ENCODE measurements at places on chromosomes 6 and 20.

DNA sequence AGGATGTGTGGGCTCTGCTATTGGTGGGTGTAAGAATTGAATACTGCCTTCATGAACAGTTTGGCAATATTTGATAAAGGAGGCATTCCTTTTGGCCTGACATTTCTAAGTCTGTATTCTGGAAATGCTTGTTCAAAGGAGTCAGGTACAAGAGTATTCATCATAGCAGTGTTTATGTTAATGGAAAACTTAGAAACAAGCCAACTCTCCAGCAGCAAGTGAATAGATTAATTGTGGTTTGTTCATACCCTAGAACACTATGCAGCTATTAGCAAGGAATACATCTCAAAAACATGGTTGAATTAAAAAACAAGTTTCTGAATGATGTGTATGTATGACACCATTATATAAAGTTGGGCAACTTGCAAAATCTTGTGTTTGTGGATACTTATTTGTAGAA lies 195.8 kb downstream of the ZFAND3 start:
- no peak for DNase-seq

- peak; percentile 83 for DNase-seq
Observed at GRCh38 chr6:31729979-31730630, 1.0 kb upstream of the DDAH2 start.

DNA sequence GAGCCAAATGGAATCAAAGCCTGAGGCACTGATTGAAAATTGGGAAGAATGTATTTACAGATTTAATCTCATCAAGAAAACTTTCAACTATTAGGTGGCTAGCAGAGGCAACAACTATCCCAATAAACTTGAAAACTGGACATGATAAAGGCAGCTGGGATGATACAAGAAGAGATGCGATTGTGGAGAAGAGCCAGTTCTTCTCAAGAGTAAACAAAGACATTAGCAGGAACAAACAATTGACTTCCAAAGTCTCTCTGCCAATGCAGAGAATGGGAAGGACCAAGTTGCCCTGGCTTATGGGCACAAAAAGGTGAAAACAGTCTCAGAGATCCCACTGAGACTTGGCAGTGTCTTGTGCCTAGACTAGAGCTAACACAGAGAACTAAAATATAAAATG lies 132.4 kb downstream of the SOBP start:
- DNase-seq, result no peak

DNA sequence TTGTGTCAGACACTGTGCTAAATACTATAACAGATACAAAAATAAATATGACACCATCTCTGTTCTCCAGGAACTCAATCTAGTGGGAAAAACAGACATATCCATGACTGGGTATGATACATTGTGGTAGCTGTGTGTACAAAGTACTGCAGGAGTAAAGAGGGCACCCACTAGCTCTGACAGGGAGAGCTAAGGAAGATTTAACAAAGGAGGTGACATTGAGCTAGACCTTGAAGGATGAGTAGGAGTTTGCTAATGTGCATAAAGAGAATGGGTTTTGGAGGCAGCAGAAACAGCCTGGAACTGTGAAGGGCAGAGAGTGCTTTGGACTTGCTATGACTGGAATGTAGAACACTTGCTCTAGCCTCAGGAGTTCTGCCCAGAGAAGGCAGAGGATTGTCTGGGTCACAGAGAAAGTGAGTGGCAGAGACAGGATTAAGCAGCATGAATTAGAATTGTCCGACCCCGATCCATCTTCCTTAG lies 14.4 kb downstream of the MMP24 start:
- DNase-seq, result no peak

DNA sequence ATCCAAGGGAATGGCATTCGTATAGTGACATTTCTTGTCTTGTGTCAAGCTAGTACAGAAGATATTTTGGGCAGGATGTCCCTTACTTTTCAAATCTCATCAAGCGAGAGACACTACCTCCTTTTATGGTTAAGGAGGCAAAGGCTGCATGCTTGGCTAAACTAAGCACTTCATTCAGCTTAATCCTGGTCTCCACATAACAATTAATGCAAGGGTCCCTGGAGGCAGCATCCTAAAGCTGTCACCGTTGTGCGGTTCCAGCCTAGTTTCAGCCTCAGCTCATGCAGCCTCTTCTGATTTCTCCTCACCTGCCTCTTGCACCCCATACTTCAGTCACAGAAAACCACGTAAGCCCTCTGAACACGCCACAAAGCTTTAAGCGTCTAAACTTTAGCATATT lies 67.1 kb upstream of the SLC22A23 start:
- DNase-seq, result no peak

DNA sequence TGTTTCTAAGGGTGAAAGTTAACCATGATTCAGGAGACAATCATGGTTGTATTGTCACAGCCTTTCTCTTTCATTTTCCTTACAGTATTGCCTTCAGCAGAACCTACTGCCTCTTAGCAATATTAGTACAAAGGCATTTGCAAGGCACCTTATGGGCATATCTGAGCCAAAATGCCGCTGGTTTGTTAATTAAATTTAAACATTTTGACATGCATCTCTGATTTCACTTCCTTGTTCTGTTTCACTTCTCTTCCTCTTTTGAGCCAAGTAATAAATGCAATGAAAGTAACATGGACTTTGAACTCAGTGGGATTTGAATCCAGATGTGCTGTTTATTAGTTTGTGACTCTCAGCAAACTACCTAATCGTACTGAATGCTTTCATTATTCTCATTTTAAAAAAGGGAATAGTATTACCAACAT lies 467.4 kb upstream of the CITED2 start:
- no peak for DNase-seq

GRCh38 chr6:1554476-1555310 lies 55.0 kb upstream of the FOXC1 start:
- DNase-seq, result peak; percentile 14

GRCh38 chr20:8646033-8646441 lies 422.9 kb upstream of the PLCB4 start:
- peak; percentile 27 for DNase-seq

GRCh38 chr6:142313284-142313683 lies 11.5 kb downstream of the ADGRG6 start:
- peak; percentile 15 for DNase-seq

DNA sequence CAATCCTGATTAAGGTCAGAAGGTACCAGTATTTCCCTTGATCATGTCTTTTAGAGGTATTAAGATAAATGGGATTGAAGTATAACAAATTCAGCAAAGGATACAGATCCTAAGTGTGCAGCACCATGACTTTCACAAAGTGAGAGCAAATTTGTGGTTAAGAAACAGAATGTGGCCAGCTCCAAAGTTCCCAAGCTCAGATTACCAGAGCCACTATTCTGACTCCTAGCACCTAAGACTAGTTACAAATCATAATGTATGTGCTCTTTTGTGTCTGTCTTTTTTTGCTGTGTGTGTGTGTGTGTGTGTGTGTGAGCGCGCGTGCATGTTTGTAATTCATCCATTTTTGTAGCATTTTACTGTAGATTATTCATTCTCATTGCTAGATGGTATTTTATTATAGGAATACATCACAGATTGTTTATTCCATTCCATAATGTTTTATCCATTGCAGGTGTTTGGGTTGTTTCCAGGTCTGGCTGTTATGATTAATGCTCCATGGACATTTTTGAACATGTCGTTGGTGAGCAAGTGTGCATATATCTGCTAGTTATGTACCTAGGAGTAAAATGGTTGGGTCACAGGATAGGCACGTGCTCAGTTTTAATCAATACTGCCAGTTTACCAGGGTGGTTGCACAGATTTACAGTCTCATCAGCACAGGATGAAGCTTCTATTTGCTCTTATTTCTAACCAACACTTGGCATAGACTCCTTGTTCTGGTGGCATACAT lies 314.0 kb upstream of the JAG1 start:
- DNase-seq, result no peak

DNA sequence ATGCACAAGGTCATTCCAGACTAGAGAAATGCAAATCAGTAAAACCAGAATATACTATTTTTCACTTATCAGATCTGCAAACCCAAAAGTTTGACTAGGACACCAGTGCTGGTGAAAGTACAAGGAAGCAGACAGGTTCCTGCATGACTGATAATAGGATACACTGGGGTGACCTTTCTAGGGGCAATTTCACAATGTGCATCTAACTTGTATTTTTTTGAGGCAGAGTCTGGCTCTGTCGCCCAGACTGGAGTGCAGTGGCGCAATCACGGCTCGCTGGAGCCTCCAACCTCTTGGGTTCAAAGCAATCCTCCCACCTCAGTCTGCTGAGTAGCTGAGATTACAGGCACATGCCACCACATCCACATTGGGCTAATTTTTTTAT lies 11.4 kb downstream of the COMMD7 start:
- DNase-seq, result no peak

DNA sequence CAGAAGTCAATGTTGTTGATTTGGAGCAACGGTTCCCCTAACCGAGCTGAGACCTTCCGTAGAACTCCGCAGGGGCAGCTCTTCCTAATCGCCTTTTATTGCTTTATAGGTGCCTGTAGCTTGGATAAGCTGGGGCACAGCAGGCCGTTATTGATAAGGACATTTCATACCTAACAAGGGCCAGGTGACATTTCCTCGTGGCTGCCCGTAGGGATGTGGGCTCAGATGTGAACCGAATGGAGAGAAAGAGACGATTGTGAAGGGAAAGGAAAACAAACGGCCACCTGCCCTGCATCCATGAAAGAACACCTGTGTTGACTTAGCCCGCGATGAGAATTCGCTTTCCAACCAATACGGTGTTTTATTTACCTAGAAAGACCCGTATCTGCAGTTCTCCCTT lies 53.3 kb upstream of the DACT2 start:
- DNase-seq, result no peak

DNA sequence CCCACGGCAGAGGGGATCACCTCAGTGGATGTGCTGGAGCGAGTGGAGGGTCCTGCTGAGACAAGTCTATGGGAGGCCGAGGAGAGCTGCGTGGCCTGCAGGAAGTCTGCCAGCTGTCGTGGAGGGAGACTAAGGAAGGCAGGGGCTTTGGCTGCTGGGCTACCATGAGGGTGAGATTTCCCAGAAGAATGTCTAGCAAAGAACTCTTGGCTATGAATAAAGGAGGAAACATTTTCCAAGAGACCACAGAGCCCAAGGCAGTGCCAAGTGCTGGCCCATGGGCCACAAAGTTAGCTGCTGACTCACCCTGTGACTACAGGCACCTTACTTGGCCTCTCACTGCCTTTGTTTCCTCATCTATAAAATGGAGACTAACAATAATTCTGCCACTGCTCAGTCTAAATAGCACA lies 73.4 kb downstream of the PRDM1 start:
- DNase-seq, result peak; percentile 49

DNA sequence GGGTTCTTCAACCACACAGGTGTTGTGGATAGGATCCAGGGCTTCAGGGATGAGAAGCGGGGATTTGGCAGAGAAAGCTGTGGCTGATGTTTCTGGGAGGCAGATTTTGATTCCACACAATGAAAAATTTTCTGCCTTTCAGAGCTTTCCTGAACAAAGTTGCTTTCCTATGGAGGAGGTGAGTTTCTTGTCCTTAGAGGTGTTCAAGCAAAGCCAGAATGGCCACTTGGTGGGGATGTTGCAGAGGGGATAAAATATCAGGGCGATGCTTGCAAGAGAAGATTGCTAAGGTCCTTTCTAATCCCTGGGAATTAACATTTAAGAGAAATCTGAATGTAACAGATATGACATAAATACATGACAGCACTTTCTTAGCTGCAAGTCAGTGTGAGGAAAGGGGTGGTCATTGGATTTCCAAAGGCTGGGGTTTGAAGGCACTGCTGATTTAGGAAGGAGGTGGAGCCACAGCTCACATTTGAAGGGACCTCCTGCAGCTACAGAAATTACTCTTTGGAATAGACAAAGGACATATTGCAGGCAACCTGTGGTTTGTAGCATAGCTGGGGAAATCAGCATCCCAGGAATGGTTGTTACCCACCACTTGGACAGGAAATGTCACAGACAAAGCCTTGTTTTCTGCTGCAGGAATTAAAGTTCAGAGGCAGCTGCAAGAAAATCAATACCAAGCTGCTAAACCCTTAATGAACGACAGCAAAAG lies 271.1 kb upstream of the CHD6 start:
- no peak for DNase-seq

- no peak for DNase-seq
Observed at GRCh38 chr6:56347526-56347925, 100.1 kb upstream of the COL21A1 start.

- DNase-seq, result no peak
Observed at GRCh38 chr6:40585223-40585622, 1.9 kb downstream of the LRFN2 start.

DNA sequence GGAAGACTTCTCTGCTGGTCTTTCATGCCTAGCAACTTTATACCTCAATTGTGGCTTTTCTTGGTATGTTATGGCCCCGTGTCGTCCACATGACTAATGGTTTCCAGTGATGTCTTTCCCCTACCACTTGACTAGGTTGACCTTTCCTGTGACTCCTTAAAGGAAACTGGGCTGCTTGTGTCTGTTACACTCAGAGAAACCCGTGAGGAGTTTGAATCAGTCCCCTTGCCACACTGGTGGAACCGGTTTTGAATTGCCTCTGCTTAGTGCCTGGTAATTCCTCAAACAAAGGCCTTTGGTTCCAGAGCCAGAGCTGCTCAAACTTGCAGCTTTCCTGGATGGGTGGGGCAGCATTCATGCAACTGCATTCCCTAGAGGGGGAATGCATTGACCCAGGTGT lies 21.9 kb downstream of the ECT2L start:
- peak; percentile 35 for DNase-seq

DNA sequence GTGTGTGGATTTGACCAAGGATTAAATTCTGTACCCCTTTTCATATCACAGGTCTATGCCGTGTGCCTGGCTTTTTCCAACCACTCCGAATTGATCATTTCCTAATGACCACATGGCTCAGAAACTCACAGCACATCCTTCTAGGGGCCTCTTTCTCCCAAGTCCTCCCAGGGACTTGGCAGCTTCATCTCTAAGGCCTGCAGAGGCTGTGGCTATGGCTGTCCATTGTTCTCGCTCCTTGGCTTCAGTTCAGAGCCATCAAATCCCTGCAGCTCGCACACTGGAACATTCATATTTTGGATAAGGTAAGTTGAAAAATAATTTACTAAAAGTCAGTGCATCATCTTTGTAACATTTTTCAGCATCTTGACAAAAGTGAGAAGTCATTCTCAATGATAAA lies 497.2 kb upstream of the CDH4 start:
- DNase-seq, result no peak

DNA sequence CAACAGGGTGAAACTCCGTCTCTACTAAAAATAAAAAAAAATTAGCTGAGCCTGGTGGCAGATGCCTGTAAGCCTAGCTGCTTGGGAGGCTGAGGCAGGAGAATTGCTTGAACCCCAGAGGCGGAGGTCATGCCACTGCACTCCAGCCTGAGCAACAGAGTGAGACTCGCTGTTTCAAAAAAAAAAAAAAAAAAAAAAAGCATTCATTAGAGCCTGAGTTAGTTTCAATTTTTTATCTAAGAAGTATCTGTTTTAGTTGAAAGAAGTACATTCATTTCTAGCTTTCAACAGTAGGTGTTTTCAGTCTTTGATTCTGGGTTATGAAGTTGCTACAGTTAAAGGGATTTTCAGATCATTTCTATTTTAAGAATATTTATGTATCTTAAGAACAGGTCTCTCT lies 42.2 kb downstream of the ZNF292 start:
- no peak for DNase-seq

- no peak for DNase-seq
Observed at GRCh38 chr6:129191235-129191634, 308.3 kb downstream of the LAMA2 start.

- DNase-seq, result no peak
Observed at GRCh38 chr20:9789131-9789530, 49.7 kb downstream of the PAK5 start.

GRCh38 chr6:106637717-106638341 lies 8.5 kb downstream of the QRSL1 start:
- no peak for DNase-seq
